ENCODE measurements at places on chromosomes 6 and 20. TPM values are rescaled to one million over a fixed set of nuclear protein-coding genes. Genes with fewer than 3 reads are reported as not detected.

Gene TRIM15
- not detected for total RNA-seq

Gene POLR1C
- total RNA-seq = 24.8 TPM

Gene MAP3K4
- 29.9 TPM for total RNA-seq

Gene ID4
- total RNA-seq = 32.3 TPM

Gene VSX1
- total RNA-seq = 0.44 TPM

Gene STX11
- 6.8 TPM for total RNA-seq

Gene ARHGAP40
- not detected for total RNA-seq

Gene TMX4
- total RNA-seq = 220 TPM

Gene RBPJL
- not detected for total RNA-seq

Gene GLP1R
- total RNA-seq = 3.3 TPM

Gene ELOVL2
- 0.86 TPM for total RNA-seq

Gene CLPSL2
- not detected for total RNA-seq

Gene SIRPD
- total RNA-seq = not detected

Gene C6orf141
- total RNA-seq = 0.44 TPM

Gene GNAS-AS1
- total RNA-seq = 0.50 TPM

Gene TMC2
- total RNA-seq = not detected

Gene PDYN
- not detected for total RNA-seq

Gene ZNF165
- total RNA-seq = 0.83 TPM

Gene ZSCAN12
- total RNA-seq = 3.6 TPM

Gene OPN5
- total RNA-seq = not detected

All from right cardiac atrium (tissue), 5 donors.